GM23248 (cell line): ENCODE measurements at places on chromosomes 3 and 15.
A peak's percentile ranks its signal among the peaks of the same experiment; 100 is the strongest.

DNA sequence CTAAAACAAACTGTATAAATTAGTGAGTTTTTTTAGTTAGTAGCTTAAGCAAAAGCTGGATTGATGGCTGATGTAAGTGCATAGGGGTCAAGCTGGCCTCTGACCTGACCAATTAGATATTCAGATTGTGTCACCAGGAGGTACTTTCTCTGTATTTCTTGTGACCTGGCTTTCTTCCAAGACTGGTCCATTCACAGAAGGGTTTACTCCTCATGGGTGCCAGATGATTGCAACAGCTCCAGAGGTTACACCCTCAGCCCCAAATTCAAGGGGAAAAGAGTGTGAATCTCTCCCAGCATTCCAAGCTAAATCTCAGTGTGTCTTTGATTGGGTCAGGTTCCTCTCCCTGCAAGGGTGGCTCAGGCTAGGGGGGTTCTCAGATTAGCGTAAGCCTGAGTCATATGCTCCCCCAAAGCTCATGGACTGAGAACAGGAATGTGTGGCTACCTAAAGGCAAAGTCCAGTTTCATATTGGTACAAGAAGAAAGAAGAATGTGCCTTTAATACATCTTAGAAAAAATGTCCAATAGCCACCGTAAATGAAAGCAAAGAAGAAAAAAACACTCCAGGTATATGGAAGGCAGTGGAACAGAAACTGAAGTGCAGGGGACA is 16.5 kb downstream of the PML start:
- peak; percentile 57 for DNase-seq

DNA sequence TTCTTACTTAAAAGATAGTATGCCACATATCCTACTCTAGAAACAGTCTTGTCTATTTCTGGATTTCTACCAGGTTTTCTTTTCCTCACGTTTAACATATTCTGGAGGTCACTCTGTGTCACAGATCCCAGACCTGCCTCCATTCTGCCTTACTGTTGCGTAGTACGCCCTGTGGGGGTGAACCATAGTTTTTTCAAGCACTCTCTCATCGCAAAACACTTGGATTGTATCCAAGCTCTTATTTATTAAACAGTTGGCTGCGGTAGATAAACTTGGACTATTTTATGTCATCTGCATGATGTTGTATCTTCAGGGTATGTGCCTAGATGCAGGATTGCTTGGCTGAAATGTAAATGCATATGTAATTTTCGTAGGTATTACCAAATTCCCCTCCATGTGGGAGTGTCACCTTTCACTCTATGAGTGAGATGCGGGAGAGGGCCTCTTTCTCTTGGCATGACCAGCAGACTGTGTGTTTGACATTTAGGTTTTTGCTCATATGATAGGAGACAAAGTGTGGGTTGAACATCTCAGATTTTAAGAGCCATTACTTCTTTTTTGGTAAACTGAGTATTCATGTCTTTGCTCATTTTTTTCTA is 55.8 kb downstream of the ABTB1 start:
- DNase-seq: no peak

DNA sequence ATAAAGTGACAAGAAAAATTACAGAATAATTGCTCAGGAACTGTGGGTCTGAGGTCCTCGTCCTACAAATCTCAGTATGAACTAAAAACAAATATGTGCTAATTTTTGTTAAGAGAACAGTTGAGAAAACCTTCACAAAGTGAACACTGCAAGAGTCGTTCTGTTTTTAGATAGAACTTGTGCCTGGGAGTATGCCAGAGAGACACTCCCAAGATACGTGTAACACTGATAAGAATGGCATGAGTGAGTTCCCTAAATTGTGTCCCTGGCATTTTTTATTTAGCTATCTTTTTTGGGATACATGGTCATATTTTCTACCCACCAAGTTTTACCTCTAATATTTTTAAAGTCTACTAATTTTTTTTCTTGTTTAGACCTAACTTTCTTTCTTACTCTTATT is 860.0 kb upstream of the NR2F2 start:
- DNase-seq: no peak

DNA sequence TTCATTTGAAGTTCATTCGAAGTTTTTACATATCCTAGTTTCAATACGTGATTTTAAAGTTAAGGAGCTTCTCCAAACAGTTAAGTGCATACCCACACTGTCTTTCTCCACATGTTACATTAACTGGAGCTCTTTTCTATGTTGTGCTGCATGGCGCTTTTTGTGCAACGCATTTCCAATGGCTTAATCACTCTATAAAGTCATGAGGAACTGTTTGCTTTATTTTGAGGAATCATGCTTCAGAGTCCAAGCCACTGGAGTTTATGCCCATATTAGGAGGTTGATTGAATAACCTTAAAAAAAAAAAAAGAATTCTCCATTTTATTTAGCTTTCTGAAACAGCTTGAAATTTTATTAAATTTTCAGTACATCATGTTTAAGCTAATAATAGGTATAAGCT is 109.4 kb upstream of the MBNL1 start:
- DNase-seq: peak; percentile 52

DNA sequence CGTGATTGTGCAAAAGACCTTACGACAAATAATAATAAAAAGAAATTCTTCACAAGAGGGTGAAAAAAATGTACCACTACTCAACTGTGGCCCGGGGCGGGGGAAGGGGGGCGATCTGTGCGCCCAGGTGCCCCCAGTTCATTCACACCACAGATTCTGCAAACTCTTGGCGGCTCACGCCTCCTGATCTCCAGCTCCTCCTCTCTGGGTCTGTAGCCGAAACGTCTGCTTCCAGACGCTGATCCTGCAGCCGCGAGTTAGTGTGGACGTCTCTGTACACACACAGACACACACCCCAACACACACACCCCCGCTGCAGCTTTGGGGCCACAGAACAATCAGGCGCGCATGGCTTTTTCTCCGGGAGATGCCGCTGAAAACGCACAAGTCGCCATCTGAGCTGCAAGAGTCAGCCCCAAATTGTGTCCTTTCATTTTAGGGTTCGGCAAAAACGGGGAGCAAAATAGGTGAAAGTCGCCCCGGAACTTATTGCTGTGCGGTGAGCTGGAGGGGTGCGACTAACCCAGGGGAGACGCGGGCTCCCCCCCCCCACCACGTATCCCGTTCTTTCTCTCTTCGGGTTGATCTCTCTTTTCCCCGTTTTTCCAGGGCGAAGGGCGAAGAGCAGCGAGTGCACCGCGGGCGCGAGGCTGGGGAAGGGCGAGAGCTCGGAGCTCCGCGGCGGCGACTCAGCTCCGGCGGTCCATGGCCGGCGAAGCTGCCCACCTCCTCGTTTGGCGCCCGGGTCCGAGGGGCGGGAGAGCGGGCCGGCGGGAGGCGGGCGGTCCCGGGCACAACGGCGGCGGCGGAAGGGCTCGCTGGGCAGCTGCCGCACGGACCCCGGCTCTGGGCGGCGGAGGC is 505 bp upstream of the WNT5A start:
- peak; percentile 79 for DNase-seq

DNA sequence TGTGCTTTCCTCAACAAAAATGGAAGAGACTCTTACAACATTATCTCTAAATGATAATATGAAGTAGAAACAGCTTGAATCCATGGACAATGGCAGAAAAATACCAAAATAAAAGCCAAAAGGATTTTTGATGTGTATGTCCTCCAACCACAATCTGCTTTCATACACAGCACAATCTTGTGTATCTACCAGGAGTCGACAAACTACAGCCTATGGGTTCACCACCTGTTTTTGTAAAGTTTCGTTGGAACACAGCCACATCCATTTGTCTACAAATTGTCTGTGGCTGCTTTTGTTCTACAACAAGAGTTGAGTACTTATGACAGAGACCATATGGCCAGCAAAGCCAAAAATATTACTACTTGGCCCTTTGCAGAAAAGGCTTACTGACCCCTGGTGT is 88.7 kb upstream of the UBE2E2 start:
- no peak for DNase-seq

GRCh38 chr3:184636741-184637316 is 75.0 kb downstream of the MAGEF1 start:
- DNase-seq: peak; percentile 68

DNA sequence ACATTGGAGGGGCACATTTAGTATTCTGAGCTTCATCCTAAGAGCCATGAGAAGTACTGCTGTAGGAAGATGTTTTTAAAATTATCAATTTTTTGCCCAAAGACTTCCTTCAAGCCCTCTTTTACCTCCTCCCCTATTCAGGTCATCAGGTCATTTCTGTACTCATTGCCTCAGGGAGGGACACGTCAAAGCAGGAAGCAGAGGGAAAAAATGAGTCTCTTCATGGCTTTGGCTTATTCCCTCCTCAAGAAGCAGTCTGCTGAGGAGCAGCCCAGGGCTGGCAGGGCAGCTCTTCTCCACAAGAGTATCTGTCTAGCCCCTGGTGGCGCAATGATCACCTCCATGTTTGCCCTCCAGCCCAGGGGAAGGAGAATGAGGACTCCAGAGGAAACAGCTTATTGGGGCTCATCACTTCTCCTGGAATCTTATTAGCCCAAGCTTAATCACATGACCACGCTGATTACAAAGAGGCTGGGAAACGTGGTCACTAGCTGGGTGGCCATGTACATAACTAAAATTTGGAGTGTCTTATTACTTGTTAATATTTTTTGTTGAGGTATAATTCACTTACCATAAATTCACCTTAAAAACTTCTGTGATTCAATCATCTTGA is 44.2 kb upstream of the GATA2 start:
- DNase-seq: peak; percentile 26

DNA sequence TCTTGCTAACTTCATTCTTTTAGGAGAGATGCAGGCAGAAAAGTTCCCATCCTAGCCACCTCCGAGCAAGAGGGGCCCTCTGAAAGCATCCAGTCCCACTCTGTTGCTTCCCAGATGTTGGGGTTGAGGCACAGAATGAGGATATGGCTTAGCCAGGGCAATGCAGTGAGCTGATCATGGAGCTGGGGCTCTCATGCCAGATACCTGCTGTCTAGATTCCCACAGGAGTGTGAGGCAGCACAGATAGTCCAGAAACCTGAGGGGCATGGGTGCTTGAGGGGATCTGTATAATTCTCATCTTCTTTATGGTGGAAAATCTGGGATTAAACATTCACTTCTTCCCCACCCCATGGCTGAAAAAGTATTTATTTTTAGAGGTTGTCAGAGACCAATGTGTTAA is 1.2 kb downstream of the SLC22A13 start:
- no peak for DNase-seq

DNA sequence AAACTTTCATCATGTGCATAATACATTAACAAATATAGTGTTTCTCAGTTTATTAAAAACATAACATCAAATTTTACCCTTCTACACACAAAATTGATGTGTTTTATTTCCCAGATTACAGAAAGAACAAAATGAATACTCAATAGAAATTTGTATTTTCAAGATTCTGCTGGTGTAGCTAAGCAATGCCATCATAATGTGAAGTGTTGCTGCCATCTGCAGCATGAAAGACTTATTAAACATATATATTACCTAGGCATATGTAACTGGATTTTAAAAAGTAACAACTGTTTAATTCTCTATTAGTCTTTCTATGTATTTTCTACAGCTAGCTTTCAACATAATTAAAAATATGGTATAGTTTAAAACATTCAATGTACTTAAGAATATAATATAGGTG is 27.5 kb downstream of the PLSCR5 start:
- peak; percentile 70 for DNase-seq

GRCh38 chr3:32018757-32019564 is 37.4 kb downstream of the ZNF860 start:
- peak; percentile 69 for DNase-seq

DNA sequence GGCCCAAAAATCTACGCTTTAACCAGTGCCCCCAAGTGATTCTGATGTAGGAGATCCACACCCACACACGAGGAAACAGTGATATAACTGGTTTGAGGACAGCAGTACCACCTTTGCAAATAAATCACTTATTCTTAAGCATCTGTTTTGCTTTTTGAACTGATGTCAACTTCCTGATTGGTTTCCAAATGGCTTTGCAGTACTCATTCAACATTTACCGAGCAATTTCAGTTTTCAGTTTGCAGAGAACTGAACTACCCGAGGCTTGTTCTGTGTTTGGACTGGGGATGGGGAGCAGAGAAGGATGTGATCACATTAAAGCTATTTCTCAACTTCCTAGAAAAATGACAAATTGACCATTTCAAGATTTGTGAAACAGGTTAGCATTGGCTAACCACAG is 1.1 kb upstream of the GYG1 start:
- peak; percentile 57 for DNase-seq

GRCh38 chr15:46961795-46962194 is 755.5 kb upstream of the SEMA6D start:
- DNase-seq: no peak

GRCh38 chr3:167936019-167936418 is 159.7 kb downstream of the GOLIM4 start:
- DNase-seq: no peak

DNA sequence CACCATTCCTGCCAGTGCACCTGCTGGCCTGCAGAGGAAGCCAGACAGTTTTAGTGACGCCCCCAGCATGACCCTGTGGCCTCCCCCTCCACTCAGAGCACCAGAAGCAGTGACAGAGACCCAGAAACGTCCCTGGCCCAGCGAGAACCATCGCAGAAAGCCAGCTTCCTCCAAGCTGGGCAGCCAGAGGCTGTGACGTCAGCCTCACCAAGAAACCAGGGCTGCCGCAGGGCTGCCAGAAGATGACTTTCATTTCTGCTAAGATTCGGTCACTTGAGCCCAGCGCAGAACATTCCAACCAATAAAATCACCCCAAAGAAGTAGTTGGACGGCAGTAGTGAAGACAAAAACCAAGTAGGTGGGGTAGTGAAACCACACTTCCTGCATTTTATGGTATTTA is 29.6 kb upstream of the RPL32 start:
- peak; percentile 95 for DNase-seq
